Fibroblast of skin of right quadriceps (primary cell): ENCODE measurements at places on chromosomes 4 and X.

DNA sequence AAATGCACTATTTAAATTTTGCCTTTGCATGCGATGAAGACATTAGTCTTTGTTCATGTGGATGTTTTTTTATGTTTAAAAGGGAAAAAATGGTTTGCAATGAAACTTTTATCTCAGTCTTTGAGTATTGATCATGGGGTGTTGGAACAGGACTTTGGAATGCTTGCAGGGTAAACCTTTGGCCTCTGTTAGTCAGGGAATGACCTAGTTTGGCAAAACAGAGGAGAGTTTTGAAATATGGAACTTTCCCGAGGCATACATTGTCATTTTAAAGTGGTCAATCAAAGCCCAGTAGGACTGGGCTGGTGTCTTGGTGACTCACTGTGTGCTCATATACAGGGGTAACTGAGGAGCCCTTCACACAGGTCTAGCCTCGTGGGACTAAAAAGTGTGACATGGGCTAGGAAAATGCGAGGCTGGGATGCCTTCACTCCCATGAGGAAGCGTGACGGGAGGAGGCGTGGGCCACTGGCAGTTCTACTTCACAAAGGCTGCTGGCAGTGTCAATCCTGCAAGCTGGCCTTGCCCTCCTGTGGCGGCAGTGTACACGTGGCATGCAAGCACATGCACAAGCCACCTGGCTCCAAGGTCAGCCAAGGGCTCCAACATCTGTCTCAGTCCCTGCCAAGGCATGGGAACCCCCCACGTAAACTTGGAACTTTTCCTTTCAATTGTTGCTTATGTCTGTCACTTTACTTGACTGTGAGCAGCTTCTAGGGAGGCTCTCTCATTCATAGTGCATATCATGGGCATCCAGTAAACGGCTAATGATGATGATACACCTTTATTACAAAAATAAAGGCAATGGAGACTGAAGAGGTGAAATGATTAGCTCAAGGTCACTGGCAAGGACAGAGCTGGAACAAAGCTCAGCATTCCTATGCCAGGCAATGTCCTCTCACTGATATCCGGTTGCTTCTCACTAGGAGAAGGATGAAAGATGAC, 5.2 kb upstream of the F11 start:
- DNase-seq: no peak

GRCh38 chrX:133454491-133454914, 39.2 kb upstream of the GPC4 start:
- no peak for DNase-seq

DNA sequence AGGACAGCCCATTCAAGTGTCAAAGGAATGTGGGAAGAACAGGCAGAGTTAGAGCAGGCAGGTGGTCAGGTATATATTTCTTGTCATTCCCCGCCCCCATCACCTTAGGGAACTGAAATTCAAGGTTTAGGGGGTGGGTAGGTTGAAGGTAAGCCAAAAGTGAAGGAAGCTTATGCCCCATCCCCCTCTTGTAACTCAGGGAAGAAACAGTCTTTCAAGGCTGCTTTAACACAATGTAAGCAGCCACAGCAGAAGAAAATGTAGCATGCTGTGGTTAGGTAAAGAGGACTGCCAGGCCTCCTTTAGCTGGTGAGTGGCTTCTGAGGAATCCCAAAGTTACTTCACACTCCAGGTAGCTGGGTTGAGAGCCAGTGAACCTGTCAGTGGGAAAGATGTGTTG, 122.3 kb downstream of the RS1 start:
- DNase-seq: no peak

DNA sequence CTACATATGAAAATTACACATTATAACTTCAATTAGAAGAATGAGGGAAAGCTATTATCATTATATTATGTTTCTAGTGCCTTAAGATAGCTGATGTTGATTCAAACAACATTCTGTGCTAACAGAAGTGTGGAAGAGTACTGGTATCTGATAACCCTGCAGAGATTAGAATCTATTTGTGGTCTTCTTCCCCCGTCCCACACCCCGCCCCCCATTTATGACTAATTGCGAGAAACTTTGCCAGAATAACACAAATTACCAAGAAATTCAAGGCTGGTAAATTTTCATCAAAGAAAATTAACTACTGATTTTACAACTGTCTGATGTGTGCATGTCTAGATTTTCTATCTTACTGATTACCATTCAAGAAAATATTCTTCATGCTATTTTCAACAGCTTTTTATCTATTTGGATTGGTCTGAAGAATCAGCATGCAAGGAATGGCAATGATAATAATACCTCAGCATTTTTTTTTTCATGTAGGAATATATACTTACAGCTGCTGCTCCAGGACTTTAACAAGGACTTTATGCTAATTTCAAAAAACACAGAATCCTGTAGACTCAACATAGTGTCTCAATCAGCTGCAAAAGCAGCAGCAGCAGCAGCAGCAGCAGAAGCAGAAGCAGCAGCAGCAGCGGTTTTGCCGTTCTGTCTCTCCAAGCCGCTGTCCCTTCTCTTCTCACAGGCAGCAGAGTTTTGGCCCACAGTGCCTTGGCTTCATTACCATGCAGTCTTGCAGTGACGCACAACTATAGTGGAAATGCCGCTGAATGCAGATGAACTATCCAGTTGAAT, 126.7 kb downstream of the FRYL start:
- peak; percentile 41 for DNase-seq

GRCh38 chrX:44314259-44314734, 29.2 kb downstream of the EFHC2 start:
- DNase-seq: peak; percentile 10

DNA sequence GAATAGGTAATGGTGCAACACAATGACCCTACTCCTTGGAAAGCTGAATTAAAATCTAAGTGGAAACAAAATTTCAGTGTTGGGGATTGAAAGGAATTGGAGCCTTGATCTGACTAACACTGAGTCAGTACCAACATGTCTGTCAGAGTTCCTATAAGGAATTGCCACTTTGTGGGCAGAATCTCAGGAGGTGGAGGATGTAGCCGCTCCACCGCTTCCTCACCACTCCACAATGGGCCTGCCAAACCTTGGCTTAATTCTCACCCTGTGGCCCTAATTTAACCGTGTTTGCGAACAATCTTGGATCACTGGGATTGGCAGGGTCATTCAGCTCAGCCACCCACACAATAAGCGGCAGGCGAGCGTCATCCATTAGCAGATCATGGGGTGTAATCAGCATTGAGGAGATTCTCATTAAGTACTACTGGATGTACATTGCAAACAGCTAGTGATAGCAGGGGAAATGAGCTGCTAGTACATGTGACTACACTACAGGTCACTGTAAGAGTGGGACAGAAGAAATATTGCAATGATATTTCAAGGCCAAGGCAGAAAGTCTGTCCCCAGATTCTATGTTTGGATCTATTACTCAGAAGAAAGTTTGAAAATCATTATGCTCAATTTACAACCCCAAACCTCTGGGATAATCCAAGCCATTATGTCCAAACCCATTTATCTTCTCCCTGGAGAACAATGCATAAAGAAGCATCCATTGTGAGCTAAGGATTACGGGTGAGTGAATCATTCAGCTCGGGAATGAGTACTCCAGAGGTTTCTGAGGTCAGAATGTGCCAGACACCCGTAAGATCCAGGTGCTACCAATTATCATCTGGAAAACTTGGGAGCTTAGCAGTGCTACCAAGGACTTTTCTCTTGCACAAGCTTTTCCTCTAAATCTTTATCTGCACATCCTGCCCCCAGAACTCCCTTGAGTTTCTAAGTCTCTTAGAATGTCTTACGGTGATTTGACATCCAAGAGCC, 5.8 kb downstream of the SRPX start:
- DNase-seq: peak; percentile 94

DNA sequence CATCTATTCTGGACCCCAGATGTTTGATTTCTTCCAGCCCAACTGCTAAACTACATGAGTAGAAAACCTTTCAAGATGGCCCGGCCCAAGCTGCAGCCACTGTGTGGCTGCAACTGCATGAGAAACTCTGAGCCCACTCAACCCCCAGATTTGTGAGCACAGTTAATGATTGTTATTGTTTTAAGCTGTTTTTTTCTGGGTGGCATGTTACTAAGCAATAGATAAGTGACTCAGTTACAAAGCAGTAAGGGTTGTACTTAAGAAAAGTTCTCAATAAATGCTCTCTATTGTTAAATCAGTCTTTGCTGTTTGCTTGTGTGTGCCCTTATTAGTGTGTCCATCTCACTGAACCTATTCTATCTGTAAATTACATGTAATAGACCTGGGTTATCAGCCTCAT, 51.8 kb downstream of the GC start:
- DNase-seq: no peak

GRCh38 chr4:181528570-181529184, 714.5 kb upstream of the TENM3 start:
- peak; percentile 74 for DNase-seq

- DNase-seq: no peak
Measured at GRCh38 chr4:86627462-86628135, 33.5 kb downstream of the PTPN13 start.

GRCh38 chr4:175034986-175035705, 117.0 kb downstream of the ADAM29 start:
- no peak for DNase-seq

DNA sequence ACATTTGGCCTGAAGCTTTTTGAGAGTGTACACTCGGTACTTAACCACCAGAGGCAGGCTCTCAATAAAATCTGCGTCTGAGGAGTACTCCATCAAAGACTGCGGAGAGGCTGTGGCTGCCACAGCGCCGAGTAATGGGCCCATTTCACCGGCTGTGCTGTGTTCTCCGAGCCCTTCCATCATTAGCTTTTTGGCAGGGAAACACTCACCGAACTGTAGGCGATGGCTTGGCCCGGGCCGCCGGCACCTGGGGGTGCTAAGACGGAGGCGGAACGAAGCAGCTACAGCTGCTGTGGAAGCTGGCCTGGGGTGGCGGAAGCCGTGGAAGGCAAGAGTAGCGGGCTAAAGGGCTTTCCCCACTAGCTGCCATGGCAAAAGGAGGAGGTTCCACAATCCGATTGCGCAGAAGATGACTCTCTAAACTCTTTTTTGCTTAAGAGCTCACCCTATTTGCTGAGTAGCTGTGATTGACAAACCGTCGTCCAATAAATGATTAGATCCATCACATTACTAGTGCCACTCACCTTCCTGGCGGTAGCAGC, 48.5 kb upstream of the PABPC1L2A start:
- DNase-seq: no peak

- DNase-seq: no peak
Measured at GRCh38 chr4:79584902-79585301, 176.9 kb upstream of the GK2 start.
